ENCODE measurements at places on chromosomes 3 and 15.

GRCh38 chr15:54990793-54991192 is 205.9 kb downstream of the RSL24D1 start:
- H3K27me3 ChIP-seq = no peaks in the 10 kb centered on the region
- no peak overlapping the region for H3K4me3 ChIP-seq
- peaks cover 8% of the 10 kb centered on the region for H3K4me1 ChIP-seq
- DNase-seq = peak; percentile 49

DNA sequence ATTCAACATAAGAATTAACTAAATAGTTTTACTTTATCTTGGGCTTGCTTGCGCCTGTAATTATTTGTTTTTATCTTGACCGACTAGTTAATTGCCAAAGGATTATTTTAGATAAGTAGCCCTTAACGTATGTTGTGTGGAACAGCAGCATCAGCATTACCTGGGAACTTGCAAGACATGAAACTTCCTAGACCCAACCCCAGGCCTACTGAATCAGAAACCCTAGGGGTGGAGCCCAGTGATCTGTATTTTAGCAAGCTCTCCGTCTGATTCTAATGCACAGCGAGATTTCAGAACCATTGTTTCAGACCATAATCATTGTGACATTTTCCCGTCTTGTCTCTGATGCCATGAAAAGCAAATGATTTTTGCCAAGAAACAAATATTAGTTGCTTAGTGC is 31.1 kb downstream of the FILIP1L start:
- H3K36me3 ChIP-seq = no peaks in the 10 kb centered on the region
- H3K27ac ChIP-seq = no peak overlapping the region
- no peak for DNase-seq

- H3K27ac ChIP-seq = no peak overlapping the region
- no peak for DNase-seq
- H3K27me3 ChIP-seq = no peaks in the 10 kb centered on the region
- peaks cover 8% of the 10 kb centered on the region for H3K4me1 ChIP-seq
- no peak overlapping the region for H3K4me3 ChIP-seq
Measured at GRCh38 chr15:58257776-58258325, 119.7 kb downstream of the AQP9 start.

- H3K27me3 ChIP-seq = no peaks in the 10 kb centered on the region
- no peak for DNase-seq
- no peak overlapping the region for H3K4me3 ChIP-seq
- no peaks in the 10 kb centered on the region for H3K4me1 ChIP-seq
- no peak overlapping the region for H3K27ac ChIP-seq
Measured at GRCh38 chr15:57064033-57064432, 145.6 kb downstream of the TCF12 start.

GRCh38 chr15:58987036-58987435 is 427 bp upstream of the RNF111 start:
- H3K36me3 ChIP-seq = peaks cover 17% of the 10 kb centered on the region
- no peak for DNase-seq
- H3K4me3 ChIP-seq = peak overlapping the region; percentile 94
- H3K27ac ChIP-seq = no peak overlapping the region

GRCh38 chr3:29554566-29554965 is 273.7 kb downstream of the RBMS3 start:
- H3K27ac ChIP-seq = no peak overlapping the region
- no peaks in the 10 kb centered on the region for H3K36me3 ChIP-seq
- no peaks in the 10 kb centered on the region for H3K4me1 ChIP-seq
- no peaks in the 10 kb centered on the region for H3K27me3 ChIP-seq
- H3K4me3 ChIP-seq = no peak overlapping the region
- no peak for DNase-seq

DNA sequence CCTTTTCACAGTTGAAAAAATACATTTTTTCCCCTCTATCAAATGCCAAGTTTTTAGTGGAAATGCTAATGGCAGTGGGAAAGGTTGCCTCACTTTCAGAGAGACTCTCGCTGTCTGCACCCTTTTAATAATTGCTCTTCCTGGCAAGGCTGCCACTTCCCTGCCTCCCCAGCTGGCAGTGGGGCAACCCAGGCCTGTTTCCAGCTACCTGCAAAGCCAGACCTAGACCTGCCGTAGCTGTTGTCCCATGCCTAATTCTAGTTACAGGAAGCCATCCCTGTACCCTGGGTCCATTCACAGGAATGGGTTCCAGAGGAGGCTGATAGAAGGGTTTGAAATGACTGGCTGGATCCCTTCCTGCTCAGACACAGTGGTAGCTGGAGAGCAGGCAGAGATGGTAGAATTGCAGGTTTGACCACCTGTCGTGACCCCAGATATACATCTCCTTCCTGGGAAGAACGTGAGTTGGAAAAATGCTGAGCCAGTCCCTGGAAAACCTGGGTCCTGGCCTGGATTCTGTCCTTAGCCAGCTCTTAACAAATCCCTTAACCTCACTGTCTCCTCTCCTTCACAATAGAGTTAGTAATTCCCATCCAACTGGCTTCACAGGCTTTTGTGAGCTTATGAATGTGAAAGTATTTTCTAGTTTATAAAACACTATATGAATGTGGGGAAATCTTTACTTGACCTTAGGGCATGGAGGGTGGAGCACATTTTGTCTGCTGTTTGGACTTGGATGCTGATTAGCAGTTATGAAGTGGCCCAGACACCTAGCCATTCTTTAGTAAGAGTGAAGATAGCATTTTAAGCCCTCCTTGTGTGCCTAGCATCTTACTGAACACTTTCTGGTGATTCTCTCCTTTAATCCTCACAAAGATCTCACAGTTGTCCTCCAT is 12.9 kb upstream of the ALPK3 start:
- H3K4me3 ChIP-seq = no peak overlapping the region
- no peaks in the 10 kb centered on the region for H3K27me3 ChIP-seq
- DNase-seq = no peak
- H3K36me3 ChIP-seq = peaks cover 80% of the 10 kb centered on the region
- no peaks in the 10 kb centered on the region for H3K4me1 ChIP-seq

DNA sequence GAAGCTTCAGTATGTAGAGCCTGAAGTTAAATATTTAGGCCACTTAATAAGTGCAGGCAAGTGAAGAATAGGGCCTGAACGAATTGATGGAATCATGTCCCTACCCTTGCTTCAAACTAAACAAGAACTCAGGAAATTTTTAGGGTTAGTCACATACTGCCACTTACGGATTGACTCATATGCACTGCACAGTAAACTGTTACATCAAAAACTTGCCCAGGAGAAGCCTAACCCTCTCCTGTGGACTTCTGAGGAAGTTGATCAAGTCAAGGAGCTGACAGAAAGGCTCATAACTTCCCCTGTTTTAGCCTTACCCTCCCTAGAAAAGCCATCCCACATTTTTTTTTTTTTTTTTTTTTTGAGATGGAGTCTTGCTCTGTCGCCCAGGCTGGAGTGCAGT is 20.6 kb upstream of the KBTBD12 start:
- no peaks in the 10 kb centered on the region for H3K27me3 ChIP-seq
- no peaks in the 10 kb centered on the region for H3K36me3 ChIP-seq
- no peak overlapping the region for H3K4me3 ChIP-seq
- H3K27ac ChIP-seq = no peak overlapping the region
- H3K4me1 ChIP-seq = no peaks in the 10 kb centered on the region

- H3K36me3 ChIP-seq = no peaks in the 10 kb centered on the region
- H3K27me3 ChIP-seq = no peaks in the 10 kb centered on the region
- H3K27ac ChIP-seq = no peak overlapping the region
- H3K4me1 ChIP-seq = no peaks in the 10 kb centered on the region
- no peak overlapping the region for H3K4me3 ChIP-seq
Measured at GRCh38 chr3:20361000-20361399, 175.0 kb upstream of the SGO1 start.

- no peaks in the 10 kb centered on the region for H3K27me3 ChIP-seq
- no peak overlapping the region for H3K4me3 ChIP-seq
- H3K4me1 ChIP-seq = no peaks in the 10 kb centered on the region
- no peak for DNase-seq
Measured at GRCh38 chr3:122589297-122589696, 11.8 kb downstream of the PARP15 start.

DNA sequence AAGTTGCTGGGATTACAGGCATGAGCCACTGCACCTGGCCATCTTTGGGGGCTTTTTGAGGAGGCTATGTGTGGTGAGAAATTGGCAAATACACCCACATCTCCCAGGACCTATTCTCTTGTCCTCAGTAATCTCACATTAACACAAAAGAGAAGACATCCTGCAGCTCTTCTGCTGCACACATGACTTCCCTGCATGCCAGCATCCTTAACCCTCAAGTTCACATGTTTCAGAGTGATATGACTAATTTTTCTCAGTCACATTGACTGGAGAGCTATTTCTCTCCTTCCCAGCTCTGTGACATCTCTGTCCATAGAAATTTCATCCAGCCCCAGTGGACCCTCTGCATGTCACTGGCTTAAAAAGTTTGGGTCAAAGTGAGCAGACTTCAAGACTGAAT is 1.9 kb upstream of the SKIC8 start:
- H3K4me3 ChIP-seq = no peak overlapping the region
- peaks cover 27% of the 10 kb centered on the region for H3K27me3 ChIP-seq
- H3K27ac ChIP-seq = no peak overlapping the region
- no peaks in the 10 kb centered on the region for H3K4me1 ChIP-seq
- no peaks in the 10 kb centered on the region for H3K36me3 ChIP-seq
- no peak for DNase-seq

GRCh38 chr3:20185331-20185678 is 701 bp downstream of the SGO1 start:
- H3K27me3 ChIP-seq = no peaks in the 10 kb centered on the region
- no peaks in the 10 kb centered on the region for H3K4me1 ChIP-seq
- peaks cover 29% of the 10 kb centered on the region for H3K36me3 ChIP-seq
- peak; percentile 45 for DNase-seq
- H3K4me3 ChIP-seq = peak overlapping the region; percentile 96
- H3K27ac ChIP-seq = no peak overlapping the region

GRCh38 chr15:62874959-62875625 is 167.5 kb upstream of the TPM1 start:
- peak; percentile 46 for DNase-seq
- H3K27ac ChIP-seq = no peak overlapping the region
- H3K4me1 ChIP-seq = no peaks in the 10 kb centered on the region
- H3K27me3 ChIP-seq = no peaks in the 10 kb centered on the region
- H3K36me3 ChIP-seq = no peaks in the 10 kb centered on the region

Data from endodermal cell (in vitro differentiated cells).